ENCODE measurements at places on chromosomes 7 and 10.
A peak's percentile ranks its signal among the peaks of the same experiment; 100 is the strongest.

GRCh38 chr10:84166620-84167288 is 6.8 kb upstream of the GPR15LG start:
- no peak for DNase-seq

GRCh38 chr7:128021366-128021765 is 9.9 kb downstream of the LRRC4 start:
- no peak for DNase-seq

DNA sequence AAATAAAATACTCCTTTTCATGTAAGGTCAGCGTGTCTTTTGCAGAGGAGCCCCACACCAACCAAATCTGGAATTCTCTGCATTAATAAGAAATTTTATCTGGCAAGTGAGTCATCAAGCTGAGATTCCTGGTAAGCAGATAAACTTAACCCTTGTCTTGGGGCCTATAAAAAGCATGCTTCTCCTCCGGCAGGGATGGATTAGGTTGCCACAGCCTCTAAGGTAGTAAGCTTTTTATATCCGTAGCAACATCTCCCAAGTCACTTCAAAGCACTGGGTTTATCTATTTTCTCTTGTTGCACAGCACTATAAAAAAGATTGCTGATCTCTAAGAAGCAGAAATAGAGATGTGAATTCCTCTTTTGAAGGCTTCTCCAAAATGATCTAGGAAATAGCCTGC is 202.8 kb upstream of the NOBOX start:
- DNase-seq, result no peak

DNA sequence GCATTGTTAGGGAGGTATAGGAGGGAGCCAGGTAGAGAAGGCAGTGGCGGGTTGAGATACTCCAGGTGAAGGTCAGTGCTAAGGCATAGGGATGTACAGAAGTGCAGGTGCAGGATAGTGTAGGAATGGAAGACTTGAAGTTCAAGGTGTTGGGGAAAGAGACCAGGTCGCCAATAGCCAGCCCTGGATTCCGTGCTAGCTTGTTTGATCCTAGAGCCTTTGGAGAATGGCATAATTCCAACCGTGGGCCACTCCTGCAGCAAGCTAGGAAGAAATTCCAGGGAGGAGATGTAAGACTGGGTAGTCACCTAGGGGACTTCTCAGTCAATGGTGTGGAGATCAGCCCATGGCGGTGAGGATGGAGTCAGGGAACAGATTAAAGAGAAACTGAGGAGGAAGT is 272.7 kb downstream of the RPS24 start:
- no peak for DNase-seq

GRCh38 chr10:3750006-3750816 is 34.8 kb downstream of the KLF6 start:
- DNase-seq, result no peak

DNA sequence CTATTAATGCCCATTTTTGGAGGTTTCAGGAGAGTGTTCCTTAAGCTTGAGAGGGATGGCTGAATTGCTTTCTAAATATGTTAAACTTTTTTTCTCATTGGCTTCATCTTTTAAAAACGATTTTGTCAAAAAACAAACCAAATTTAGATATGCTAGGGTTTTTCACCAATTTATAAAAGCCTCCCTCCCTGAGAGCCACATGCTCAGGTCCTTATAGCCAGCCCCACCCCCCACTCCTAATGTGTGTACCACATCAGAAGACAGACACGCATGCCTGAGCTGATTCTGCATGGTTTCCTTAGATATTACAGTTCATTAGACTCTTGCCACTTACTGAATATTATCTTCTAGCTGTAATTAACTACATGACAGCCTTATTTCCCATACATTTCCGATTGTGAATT is 2.0 kb downstream of the CUL1 start:
- peak; percentile 33 for DNase-seq

Measured in G401 (cell line).